CD8-positive, alpha-beta memory T cell (primary cell): ENCODE measurements at places on chromosomes 2 and 18. TPM values are rescaled to one million over a fixed set of nuclear protein-coding genes. Genes with fewer than 3 reads are reported as not detected.

- no peak for DNase-seq
- no peaks in the 10 kb centered on the region for H3K36me3 ChIP-seq
- no peaks in the 10 kb centered on the region for H3K27me3 ChIP-seq
- H3K27ac ChIP-seq, result no peak overlapping the region
Measured at GRCh38 chr2:122867941-122868340, 1112.5 kb downstream of the TSN start.

GRCh38 chr2:61328707-61329251 lies 142.1 kb downstream of the USP34 start:
- DNase-seq, result no peak
- no peak overlapping the region for H3K4me3 ChIP-seq
- peaks cover 12% of the 10 kb centered on the region for H3K36me3 ChIP-seq
- no peaks in the 10 kb centered on the region for H3K4me1 ChIP-seq

GRCh38 chr18:28108814-28109213 lies 68.1 kb downstream of the CDH2 start:
- no peak for DNase-seq
- no peak overlapping the region for H3K4me3 ChIP-seq
- no peaks in the 10 kb centered on the region for H3K36me3 ChIP-seq

DNA sequence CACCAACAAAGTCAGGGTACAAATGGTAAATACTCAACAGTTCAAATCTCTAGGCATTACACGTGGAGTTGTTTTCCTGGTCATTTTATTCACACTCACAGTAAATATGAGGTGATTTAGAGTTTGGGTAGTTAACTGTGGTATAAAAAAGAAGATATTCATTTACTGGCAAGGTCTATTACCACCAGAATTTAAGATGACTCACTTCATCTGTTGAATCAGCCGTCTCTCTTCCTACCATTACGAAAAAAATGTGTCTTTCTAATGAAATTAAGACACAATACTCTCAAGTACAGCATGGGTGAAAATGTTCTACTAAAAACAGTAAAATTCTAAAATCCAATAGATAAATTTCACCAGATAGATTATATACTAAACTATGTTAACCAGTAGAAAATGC lies 21.0 kb upstream of the GPR75 start:
- no peak for DNase-seq
- no peak overlapping the region for H3K27ac ChIP-seq
- H3K36me3 ChIP-seq, result peaks cover 26% of the 10 kb centered on the region
- H3K4me1 ChIP-seq, result no peaks in the 10 kb centered on the region
- no peaks in the 10 kb centered on the region for H3K27me3 ChIP-seq

DNA sequence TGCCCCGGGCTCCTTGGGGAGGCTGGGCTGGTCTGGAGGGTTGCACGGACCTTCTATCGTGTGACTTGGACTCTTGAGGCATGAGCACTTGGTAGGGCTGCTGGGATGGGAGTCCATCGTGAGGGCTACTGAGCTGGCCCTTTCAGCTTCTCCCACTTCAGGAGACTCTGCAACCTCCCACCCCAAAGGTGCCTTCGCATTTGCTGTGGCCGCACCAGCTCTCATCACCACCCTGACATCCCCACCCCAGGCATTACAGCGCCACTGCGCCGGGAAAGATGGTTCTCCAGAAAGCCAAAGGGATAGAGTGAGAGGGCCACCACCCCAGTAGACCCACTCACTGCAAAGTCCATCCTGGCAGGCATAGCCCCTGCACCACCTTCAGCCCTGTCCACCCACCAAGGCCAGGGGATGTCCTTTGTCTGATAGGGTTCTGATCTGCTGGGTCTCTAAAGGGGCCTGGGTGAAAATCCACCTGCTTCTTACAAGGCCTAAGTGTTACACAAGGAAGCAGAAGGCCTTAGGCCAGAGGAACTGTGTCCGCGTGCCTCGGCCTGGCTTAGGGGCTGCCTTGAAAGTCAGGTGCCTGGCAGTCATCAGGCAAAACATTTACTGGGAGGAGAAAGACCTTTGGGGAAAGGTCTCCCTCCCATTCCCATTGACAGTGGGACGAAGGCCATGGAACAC lies 5.1 kb downstream of the EHD3 start:
- no peak overlapping the region for H3K27ac ChIP-seq
- no peaks in the 10 kb centered on the region for H3K36me3 ChIP-seq
- no peaks in the 10 kb centered on the region for H3K27me3 ChIP-seq
- DNase-seq, result no peak

GRCh38 chr2:178282075-178282815 lies 87.9 kb downstream of the OSBPL6 start:
- no peak overlapping the region for H3K4me3 ChIP-seq
- no peaks in the 10 kb centered on the region for H3K27me3 ChIP-seq
- H3K4me1 ChIP-seq, result no peaks in the 10 kb centered on the region
- H3K36me3 ChIP-seq, result no peaks in the 10 kb centered on the region
- DNase-seq, result no peak

DNA sequence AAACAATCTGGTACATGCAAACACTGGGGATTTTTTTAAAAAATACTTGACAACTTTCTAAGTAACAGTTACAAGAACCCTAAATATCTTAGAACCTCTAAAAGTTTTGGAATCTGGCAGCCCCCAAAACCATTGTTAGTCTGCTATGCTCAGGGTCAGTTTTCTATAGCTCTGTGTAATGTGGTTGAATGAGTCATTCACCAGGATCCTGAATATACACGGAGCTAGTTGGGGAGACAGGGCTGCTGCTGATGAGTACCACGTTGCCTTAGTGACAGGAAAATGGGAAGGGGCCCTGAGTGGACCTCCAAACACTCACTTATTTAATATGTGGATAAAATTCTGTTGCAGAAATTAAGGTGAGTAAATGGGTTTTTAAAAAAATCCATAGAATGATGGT lies 36.9 kb upstream of the TANC1 start:
- H3K27ac ChIP-seq, result no peak overlapping the region
- no peak overlapping the region for H3K4me3 ChIP-seq

DNA sequence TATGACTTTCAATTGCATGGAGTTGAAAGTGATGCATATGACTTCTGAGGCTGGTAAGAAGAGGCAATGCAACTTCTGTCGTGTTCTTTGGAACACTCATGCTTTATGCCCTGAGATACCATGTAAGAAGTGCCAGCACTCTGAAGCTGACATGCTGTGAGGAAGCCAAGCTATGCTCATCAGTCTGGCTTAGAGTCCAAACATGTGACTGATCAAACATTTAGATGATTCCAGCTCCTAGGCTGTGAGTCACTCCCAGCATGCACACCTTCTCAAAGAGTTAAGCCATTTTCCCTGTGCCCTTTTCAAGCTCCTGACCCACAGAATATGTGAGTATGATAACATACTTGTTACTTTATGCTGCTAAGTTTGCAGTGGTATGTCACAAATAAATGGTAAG lies 15.8 kb upstream of the VRK2 start:
- no peak overlapping the region for H3K4me3 ChIP-seq
- no peak overlapping the region for H3K27ac ChIP-seq
- DNase-seq, result no peak
- H3K36me3 ChIP-seq, result no peaks in the 10 kb centered on the region
- no peaks in the 10 kb centered on the region for H3K4me1 ChIP-seq

- no peaks in the 10 kb centered on the region for H3K36me3 ChIP-seq
- H3K4me3 ChIP-seq, result no peak overlapping the region
- no peaks in the 10 kb centered on the region for H3K27me3 ChIP-seq
- H3K27ac ChIP-seq, result no peak overlapping the region
- no peak for DNase-seq
Measured at GRCh38 chr2:232652505-232652851, 19.1 kb downstream of the EFHD1 start.

The SCN7A gene
- total RNA-seq, result not detected

The TMEM37 gene
- total RNA-seq, result not detected

- H3K4me1 ChIP-seq, result no peaks in the 10 kb centered on the region
- no peak overlapping the region for H3K27ac ChIP-seq
Measured at GRCh38 chr18:11923450-11923849, 15.3 kb upstream of the MPPE1 start.

DNA sequence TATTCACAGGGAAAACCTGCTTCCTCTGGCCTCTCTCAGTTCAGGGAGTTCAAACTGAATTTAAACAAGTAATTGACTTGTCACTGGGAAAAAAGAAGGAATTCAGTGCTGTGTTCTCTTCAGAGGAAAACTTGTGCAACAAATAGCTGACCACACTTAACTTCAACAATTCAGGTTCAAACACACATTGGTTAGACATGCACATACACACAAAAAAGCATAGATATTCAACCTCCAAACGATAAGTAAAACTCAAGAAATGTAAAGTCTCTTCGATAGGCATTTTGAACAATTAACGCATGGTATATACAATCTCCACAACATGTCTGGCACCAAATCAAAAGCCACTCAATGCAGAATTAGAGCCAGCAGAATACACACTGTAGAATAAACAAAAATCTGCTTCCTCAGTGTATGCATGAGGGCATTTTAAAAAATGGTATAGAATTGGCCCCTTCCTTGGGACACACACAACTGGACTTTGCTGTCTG lies 269.0 kb downstream of the TCF4 start:
- H3K27ac ChIP-seq, result no peak overlapping the region
- no peak for DNase-seq
- H3K4me1 ChIP-seq, result no peaks in the 10 kb centered on the region
- H3K27me3 ChIP-seq, result no peaks in the 10 kb centered on the region
- no peaks in the 10 kb centered on the region for H3K36me3 ChIP-seq

The USP37 gene
- total RNA-seq, result 31.5 TPM

DNA sequence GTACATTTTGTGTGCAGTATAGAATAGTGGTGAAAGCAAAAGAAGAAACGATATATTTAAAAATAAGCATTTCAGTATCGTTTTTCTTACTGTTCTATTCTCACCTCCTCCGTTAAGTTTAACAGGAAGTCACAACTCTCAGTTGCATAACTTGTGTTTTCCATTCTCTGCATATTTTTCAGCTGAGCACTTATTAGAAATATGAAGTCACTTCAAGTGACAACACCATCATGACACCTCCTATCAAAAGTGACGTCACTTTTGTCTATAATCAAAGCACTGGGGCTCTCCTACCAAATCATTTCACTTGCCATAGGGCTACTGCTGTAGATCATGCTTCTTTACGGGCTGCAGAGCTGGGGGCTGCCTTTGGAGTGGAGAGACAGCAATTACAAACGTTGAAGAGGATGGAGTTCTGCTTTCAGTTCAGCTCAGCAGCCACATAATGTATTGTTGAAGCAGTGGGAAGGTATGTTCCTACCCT lies 36.3 kb downstream of the STAT4 start:
- H3K27ac ChIP-seq, result peak overlapping the region; percentile 65
- DNase-seq, result peak; percentile 30
- H3K4me1 ChIP-seq, result peaks cover 51% of the 10 kb centered on the region
- no peaks in the 10 kb centered on the region for H3K27me3 ChIP-seq
- H3K36me3 ChIP-seq, result no peaks in the 10 kb centered on the region

GRCh38 chr18:27749194-27749593 lies 427.7 kb downstream of the CDH2 start:
- no peak for DNase-seq
- no peaks in the 10 kb centered on the region for H3K27me3 ChIP-seq
- H3K36me3 ChIP-seq, result no peaks in the 10 kb centered on the region

The SETBP1 gene
- 14.1 TPM for total RNA-seq

The STPG4 gene
- total RNA-seq, result not detected

The COL6A3 gene
- 9.5 TPM for total RNA-seq

DNA sequence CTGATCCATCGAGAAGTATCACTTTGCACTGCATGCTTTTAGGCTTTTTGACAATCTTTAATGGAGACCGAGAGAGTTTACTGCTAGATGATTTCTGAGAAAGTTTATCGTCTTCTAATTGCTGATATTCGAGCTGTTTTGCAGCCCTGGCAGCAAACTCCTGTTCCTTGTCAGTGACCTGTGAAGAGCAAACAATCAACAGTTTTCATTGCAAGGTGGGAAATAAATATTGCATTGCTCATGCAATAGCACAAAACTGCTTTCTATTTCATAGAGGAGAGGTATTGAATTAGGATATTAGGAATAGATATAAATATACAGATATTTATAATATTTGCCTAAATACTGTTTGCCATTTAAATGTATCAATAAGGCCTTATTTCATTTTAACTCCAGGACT lies 65.5 kb downstream of the EPB41L3 start:
- H3K27me3 ChIP-seq, result no peaks in the 10 kb centered on the region
- no peak overlapping the region for H3K27ac ChIP-seq
- H3K4me1 ChIP-seq, result no peaks in the 10 kb centered on the region
- no peak overlapping the region for H3K4me3 ChIP-seq
- DNase-seq, result no peak

DNA sequence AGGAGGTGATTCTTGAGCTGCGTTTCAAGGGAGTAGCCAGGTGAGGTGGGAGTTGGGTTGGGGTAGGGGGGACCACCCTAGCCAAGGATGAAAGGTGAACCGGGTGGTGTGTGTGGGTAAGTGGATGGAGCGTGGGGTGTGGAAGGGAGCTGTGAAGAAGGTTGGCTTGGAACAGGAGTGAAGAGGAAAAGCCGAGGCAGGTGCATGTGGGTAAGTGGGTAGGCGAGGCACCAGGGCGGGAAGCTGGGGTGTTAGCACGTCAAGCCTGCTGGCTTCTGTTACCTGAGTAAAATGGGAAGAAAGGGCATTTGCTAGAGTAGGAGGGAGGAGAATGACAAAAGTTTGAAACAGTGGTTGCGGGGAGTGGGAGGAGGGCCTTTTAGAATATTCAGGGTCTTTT lies 31.6 kb downstream of the TANC1 start:
- no peak for DNase-seq
- H3K27me3 ChIP-seq, result no peaks in the 10 kb centered on the region
- no peak overlapping the region for H3K27ac ChIP-seq
- H3K4me3 ChIP-seq, result no peak overlapping the region
- no peaks in the 10 kb centered on the region for H3K4me1 ChIP-seq

GRCh38 chr2:148493822-148494563 lies 150.6 kb upstream of the EPC2 start:
- no peak overlapping the region for H3K4me3 ChIP-seq
- no peaks in the 10 kb centered on the region for H3K36me3 ChIP-seq
- no peak for DNase-seq
- no peaks in the 10 kb centered on the region for H3K27me3 ChIP-seq
- H3K4me1 ChIP-seq, result no peaks in the 10 kb centered on the region
- H3K27ac ChIP-seq, result no peak overlapping the region

The ALPI gene
- not detected for total RNA-seq

- no peaks in the 10 kb centered on the region for H3K36me3 ChIP-seq
- no peak overlapping the region for H3K27ac ChIP-seq
- H3K4me3 ChIP-seq, result no peak overlapping the region
- no peaks in the 10 kb centered on the region for H3K4me1 ChIP-seq
- no peaks in the 10 kb centered on the region for H3K27me3 ChIP-seq
Measured at GRCh38 chr2:94763318-94763717, 107.9 kb upstream of the TEKT4 start.

GRCh38 chr2:25034081-25034480 lies 7.8 kb upstream of the EFR3B start:
- H3K27me3 ChIP-seq, result no peaks in the 10 kb centered on the region
- no peak overlapping the region for H3K27ac ChIP-seq
- no peaks in the 10 kb centered on the region for H3K36me3 ChIP-seq
- no peak overlapping the region for H3K4me3 ChIP-seq

DNA sequence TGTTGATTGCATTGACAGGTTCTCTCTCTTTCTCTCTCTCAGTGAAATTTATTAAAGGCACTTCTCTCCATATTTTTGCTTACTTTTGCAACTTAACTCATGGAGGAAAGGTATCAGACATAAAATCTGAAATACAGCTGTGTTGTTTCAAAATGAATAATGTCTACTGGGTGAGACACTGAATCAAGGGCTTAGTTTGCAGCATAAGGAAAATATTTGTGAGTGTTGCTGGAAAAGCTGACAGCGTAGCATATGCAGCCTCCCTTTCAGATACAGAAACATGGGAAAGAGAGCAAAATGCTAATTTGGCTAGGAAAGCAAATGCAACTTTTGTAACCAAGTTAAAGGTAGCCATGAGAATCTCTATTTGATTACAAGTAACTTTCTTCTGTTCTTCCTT lies 81.5 kb upstream of the COL3A1 start:
- H3K27ac ChIP-seq, result no peak overlapping the region
- H3K4me1 ChIP-seq, result no peaks in the 10 kb centered on the region
- H3K27me3 ChIP-seq, result no peaks in the 10 kb centered on the region
